ENCODE measurements at places on chromosomes 3 and 15.
A peak's percentile ranks its signal among the peaks of the same experiment; 100 is the strongest.

GRCh38 chr3:36596419-36596818 is 167.9 kb downstream of the DCLK3 start:
- DNase-seq, result no peak

DNA sequence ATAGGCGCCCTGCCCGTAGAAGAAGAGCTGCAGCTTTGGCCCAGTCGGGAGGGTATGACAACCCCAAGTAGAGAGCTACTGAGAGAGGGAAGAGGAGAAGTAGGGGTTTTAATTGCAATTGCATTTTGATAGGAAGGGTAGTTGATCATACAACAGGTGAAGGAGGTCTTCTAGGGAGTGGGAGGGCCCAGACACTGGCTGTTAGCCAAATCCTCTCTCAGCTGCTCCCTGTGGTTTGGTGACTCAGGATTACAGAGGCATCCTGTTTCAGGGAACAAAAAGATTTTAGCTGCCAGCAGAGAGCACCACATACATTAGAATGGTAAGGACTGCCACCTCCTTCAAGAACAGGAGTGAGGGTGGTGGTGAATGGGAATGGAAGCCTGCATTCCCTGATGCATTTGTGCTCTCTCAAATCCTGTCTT is 408.9 kb upstream of the THBS1 start:
- peak; percentile 19 for DNase-seq

DNA sequence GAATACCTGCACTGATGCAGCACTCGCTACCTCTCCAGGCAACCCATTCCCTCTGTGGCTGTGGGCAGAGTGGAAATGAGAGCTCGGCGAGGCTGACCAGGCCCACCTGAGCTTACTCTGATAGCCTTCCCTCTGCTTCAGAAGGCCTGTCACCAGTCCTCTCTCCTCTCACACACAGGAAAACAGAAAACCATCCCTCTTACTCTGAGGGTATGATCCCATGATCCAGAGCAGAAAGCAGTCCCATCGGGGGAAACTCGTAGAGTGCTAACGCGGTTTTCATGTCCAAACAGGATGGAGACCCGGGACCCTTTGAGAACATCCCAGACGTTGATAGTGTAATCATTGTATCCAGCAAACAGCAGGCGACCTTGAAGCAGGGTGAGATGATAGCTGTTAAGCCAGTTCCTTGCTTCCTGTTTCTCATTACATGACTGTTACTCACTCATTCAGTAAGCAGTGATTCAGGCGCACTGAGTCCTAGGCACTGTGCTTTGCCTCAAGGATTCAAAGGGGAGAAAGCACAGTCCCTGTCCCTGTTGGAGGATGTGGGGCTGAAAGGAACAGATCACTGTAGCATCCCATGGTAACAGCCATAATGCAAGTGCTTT is 11.8 kb upstream of the BCL2L10 start:
- no peak for DNase-seq

GRCh38 chr3:94175677-94176076 is 112.8 kb downstream of the NSUN3 start:
- DNase-seq, result no peak

DNA sequence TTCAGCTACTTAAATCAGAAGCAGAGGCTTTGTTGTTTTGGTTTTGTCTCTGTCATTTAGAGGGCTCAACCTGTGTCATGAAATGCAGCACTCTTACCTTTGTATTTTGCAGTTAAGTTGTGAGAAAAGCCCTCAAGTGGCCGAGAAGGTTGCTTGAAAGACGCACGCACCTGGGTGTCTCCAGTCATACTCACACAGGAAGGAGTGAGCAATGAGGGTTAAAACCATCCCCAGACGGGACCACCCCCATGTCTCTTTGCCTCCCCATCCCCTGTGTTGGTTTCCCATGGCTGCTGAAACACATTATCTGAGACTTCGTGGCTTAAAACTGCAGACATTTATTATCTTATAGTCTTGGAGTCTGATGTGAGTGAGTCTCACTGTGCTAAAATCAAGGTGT is 376.1 kb upstream of the CFAP20DC start:
- DNase-seq, result peak; percentile 63

All from stimulated activated CD4-positive, alpha-beta T cell treated with anti-CD3 and anti-CD28 coated beads, Interleukin-4, amount 100 ng/mL, for 24 hours (primary cell).